T-helper 17 cell (primary cell): ENCODE measurements at places on chromosomes 5 and 9.

DNA sequence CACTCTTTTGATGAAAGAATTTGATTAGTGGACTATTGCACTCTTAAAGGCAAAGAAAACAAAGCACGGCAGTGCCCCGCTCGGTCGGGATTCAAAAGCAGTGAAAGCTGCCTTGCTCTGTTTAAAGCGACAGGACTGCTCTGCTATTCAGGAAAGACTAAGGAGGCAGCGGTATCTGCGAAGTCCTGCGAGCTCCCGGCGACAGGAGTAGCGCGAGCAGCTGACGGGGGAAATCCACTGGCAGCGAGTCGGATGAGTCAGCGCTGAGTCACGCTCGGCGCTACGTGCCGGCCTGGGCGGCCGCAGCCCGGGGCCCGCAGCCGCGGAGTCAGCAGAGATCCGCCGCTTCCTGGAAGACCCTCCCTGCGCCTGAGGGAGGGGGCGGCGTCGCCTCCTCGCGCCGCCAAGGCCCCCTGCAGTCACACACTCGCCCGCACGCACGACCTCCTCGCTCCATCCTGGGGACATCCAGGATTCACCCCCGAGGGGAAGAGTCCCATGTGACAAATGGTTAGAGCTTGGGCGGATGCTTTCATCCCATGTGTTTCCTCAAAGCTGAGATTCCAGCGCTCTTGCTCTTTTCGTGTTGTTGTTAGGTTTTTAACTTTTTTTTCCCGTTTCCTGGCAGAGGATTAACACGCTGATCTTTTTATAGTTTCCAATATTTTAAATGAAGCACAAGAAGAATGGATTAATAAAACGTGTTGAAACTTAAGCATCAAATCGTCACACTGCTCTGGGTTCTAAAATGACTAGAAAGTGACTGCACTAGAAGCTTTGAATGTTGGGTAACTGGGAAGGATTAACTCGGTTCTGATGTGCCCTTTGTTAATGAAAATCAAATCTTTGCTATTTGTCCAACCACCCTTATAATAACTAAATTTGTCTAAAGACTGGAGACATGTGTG lies 102.5 kb downstream of the ARRDC3 start:
- peaks cover 28% of the 10 kb centered on the region for H3K4me1 ChIP-seq
- no peaks in the 10 kb centered on the region for H3K27me3 ChIP-seq
- DNase-seq = peak; percentile 78

- peak; percentile 32 for DNase-seq
- H3K4me1 ChIP-seq = peaks cover 44% of the 10 kb centered on the region
- peaks cover 5% of the 10 kb centered on the region for H3K27me3 ChIP-seq
- H3K4me3 ChIP-seq = peak overlapping the region; percentile 98
- peaks cover 19% of the 10 kb centered on the region for H3K36me3 ChIP-seq
- H3K27ac ChIP-seq = peak overlapping the region; percentile 99
Observed at GRCh38 chr5:179623906-179624741, 653 bp upstream of the HNRNPH1 start.

DNA sequence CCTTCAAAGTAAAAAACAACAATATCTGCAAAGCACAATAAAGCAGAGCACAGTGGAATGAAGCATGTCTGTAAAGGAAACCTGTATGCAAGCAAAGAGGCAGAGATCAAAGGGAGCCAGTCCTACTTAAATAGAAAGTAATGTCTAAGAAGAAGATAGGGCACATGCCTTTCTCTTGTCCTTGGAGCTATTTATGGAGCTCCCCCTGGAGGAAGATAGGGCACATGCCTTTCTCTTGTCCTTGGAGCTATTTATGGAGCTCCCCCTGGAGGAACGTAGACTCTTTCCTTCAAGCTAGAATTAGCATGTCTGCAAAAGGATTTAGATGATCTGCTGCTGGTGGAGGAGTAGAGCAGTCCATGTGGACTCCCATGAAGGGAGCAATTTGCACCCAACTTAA lies 168.1 kb upstream of the RASEF start:
- H3K27me3 ChIP-seq = peaks cover 8% of the 10 kb centered on the region
- no peak for DNase-seq
- no peak overlapping the region for H3K27ac ChIP-seq
- H3K4me3 ChIP-seq = no peak overlapping the region
- no peaks in the 10 kb centered on the region for H3K4me1 ChIP-seq

- no peaks in the 10 kb centered on the region for H3K27me3 ChIP-seq
- H3K4me3 ChIP-seq = no peak overlapping the region
- H3K4me1 ChIP-seq = peaks cover 9% of the 10 kb centered on the region
- H3K27ac ChIP-seq = no peak overlapping the region
- DNase-seq = no peak
Observed at GRCh38 chr9:19465586-19466279, 56.9 kb downstream of the ACER2 start.

- H3K4me1 ChIP-seq = peaks cover 5% of the 10 kb centered on the region
- no peak overlapping the region for H3K4me3 ChIP-seq
- no peaks in the 10 kb centered on the region for H3K27me3 ChIP-seq
- peaks cover 9% of the 10 kb centered on the region for H3K36me3 ChIP-seq
- H3K27ac ChIP-seq = no peak overlapping the region
Observed at GRCh38 chr9:120645760-120646159, 65.8 kb upstream of the CDK5RAP2 start.
